CD4-positive, alpha-beta memory T cell (primary cell): ENCODE measurements at places on chromosomes 1 and 21. TPM values are rescaled to one million over a fixed set of nuclear protein-coding genes. Genes with fewer than 3 reads are reported as not detected.
A peak's percentile ranks its signal among the peaks of the same experiment; 100 is the strongest.

- no peak for DNase-seq
- H3K27me3 ChIP-seq = no peaks in the 10 kb centered on the region
- H3K27ac ChIP-seq = no peak overlapping the region
These were observed 37.3 kb upstream of the ZSWIM5 start for GRCh38 chr1:45243476-45244343.

DNA sequence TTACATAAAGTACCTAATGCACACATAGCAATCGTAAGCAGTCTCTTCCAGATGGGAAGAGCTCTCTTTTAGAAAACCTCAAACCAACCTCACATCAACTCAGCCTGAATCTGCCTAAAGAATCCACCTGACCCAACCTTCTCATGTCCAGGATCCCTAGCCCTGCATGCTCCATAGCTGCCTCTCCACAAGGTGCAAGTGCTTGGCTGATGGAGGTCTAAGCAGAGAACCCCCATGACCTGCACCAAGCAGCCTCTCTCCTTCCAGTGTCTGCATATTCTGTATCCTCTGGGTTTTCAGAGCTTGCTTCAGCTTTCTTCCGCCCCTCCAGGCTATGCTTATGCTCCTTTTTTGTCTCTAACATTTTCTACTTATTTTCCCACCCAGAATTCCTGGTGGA, 2.5 kb downstream of the LY9 start:
- no peaks in the 10 kb centered on the region for H3K27me3 ChIP-seq
- peaks cover 10% of the 10 kb centered on the region for H3K36me3 ChIP-seq
- peak overlapping the region; percentile 49 for H3K4me3 ChIP-seq
- DNase-seq = no peak

- no peaks in the 10 kb centered on the region for H3K4me1 ChIP-seq
- H3K4me3 ChIP-seq = no peak overlapping the region
- peak; percentile 13 for DNase-seq
- H3K27ac ChIP-seq = no peak overlapping the region
- no peaks in the 10 kb centered on the region for H3K36me3 ChIP-seq
These were observed 26.1 kb downstream of the CACNA1S start for GRCh38 chr1:201085902-201086735.

- H3K4me3 ChIP-seq = no peak overlapping the region
- H3K27ac ChIP-seq = no peak overlapping the region
- H3K36me3 ChIP-seq = no peaks in the 10 kb centered on the region
- H3K27me3 ChIP-seq = no peaks in the 10 kb centered on the region
- DNase-seq = no peak
These were observed 70.5 kb downstream of the LRRC8C start for GRCh38 chr1:89703469-89703868.

DNA sequence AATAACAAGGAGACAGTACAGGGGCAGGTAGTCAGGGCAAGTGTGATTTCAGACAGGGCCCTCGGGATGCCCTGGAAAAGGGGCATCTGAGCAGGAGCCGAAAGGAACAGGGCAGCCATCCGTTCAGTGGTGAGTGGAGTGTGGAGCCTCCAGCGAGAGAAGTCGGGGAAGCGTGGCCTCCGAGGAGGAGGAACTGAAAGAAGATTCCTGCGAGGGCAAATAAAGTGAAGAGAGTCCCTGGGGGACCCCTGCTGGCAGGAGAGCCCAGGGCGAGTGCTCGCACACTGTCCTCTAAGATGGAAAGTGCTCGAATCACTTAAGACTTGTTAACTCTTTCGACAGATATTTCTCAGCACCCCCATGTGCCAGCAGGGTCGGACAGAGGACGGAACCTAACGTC, 3.5 kb upstream of the UTS2 start:
- no peak overlapping the region for H3K27ac ChIP-seq
- H3K36me3 ChIP-seq = no peaks in the 10 kb centered on the region
- H3K27me3 ChIP-seq = no peaks in the 10 kb centered on the region
- no peaks in the 10 kb centered on the region for H3K4me1 ChIP-seq
- no peak overlapping the region for H3K4me3 ChIP-seq
- no peak for DNase-seq

DNA sequence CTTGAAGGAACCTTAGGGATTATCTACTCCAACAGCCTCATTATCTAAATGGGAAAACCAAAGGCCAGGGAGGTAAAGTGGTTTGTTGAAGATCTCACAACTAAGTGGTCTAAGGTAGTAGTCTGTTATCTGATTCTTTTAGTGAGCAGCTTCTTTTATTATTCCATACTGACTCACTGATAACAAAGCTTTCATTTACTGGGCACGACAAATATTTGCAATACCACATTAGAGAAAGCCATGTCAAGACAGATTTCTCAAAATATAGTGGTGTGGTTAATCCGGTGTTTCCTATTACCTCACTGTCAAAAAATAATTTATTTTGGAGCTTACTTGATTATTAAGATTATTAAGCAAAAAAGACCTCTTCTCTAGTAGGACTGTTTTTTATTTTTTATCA, 369.1 kb downstream of the S1PR1 start:
- H3K27me3 ChIP-seq = no peaks in the 10 kb centered on the region
- no peaks in the 10 kb centered on the region for H3K36me3 ChIP-seq
- H3K27ac ChIP-seq = no peak overlapping the region
- no peak overlapping the region for H3K4me3 ChIP-seq
- no peak for DNase-seq

- no peak overlapping the region for H3K4me3 ChIP-seq
- H3K4me1 ChIP-seq = no peaks in the 10 kb centered on the region
These were observed 113.2 kb downstream of the GLUL start for GRCh38 chr1:182278144-182279054.

DNA sequence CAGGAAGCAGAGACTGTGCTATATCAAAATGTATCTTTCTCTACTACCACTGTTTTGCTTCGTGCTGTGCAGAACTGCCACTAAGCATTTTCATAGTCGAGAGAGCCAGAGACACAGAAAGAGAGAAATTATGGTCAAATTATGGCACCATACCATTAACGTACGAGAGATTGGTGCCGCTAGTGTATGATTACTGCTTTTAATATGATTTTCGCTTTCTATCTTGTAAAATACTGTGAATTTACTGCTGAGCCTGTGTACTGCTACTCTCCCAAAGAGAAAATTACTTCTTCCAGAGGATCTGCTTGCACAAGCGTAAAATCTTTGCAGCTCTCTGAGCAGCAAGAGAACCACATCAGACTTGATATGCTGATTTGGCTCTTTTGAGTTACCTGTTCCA, 71.1 kb upstream of the ZNF281 start:
- H3K4me3 ChIP-seq = no peak overlapping the region
- H3K27me3 ChIP-seq = no peaks in the 10 kb centered on the region
- H3K4me1 ChIP-seq = no peaks in the 10 kb centered on the region
- no peak overlapping the region for H3K27ac ChIP-seq
- DNase-seq = no peak

DNA sequence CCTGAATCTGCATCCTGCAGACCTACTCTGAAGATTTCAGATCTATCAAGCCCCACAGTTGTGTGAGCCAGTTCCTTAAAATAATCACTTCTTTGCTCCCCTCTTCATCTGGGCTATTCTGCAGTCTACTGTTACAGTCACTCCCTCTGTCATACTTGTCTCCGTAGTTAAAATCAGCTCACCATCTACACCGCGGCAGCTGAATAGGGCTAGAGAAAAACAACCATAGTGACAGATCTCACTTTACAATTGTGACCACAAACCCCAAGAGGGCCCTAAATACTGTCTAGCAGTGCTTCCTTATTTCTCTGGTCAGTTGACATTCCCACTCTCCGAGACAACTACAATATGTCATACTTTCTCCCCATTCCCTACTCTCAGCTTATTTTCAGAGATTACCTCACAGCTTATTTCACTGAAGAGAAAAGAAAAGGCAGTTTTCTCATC, 12.9 kb downstream of the DESI2 start:
- no peaks in the 10 kb centered on the region for H3K36me3 ChIP-seq
- no peak for DNase-seq
- no peak overlapping the region for H3K4me3 ChIP-seq

DNA sequence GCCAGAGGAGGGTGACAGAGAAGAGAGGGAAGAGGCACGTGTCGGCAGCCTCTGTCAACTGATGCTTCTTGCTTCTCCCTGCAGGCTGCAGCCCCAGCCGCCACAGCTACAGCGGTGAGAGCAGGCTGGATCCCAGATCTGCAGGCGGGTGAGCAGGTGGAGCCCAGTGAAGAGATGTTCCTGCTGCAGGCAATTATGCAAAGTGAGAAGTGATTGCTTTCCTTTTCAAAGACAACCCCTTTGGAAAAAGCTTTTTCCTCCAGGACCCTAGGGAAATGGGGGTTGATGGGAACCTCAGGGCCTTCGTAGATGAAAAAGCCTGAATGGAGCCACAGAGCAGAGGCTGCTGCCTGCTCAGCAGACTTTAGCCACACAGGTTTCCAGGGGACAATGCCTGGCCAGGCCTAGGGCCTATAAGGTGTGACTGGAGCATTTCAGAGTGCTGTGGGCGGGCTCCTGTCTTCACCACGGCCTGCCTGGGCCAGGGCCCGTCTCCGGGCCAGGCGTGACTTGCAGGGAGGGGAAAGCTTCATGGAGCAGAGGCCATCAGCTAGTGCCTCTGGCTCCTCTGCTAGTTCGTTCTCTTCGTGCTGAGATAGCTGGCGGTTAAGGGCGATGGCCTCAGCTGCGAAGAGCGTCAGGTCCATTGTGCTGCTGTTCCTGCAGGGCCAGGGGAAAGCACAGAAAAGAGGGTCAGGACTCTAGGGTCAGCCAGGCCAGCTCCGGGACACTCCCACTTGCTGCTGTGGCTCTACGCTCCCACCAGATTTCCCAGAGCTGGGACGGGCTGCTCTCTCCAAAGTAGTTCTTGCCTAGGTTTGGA, 6.9 kb upstream of the KNCN start:
- H3K36me3 ChIP-seq = peaks cover 9% of the 10 kb centered on the region
- H3K27me3 ChIP-seq = no peaks in the 10 kb centered on the region
- H3K27ac ChIP-seq = no peak overlapping the region
- no peaks in the 10 kb centered on the region for H3K4me1 ChIP-seq

GRCh38 chr1:170701962-170702361, 38.0 kb downstream of the PRRX1 start:
- H3K27me3 ChIP-seq = no peaks in the 10 kb centered on the region
- H3K4me3 ChIP-seq = no peak overlapping the region
- no peaks in the 10 kb centered on the region for H3K4me1 ChIP-seq
- no peaks in the 10 kb centered on the region for H3K36me3 ChIP-seq
- no peak for DNase-seq

GRCh38 chr1:33502726-33503125, 30.3 kb downstream of the ZSCAN20 start:
- DNase-seq = no peak
- no peaks in the 10 kb centered on the region for H3K36me3 ChIP-seq
- H3K27me3 ChIP-seq = no peaks in the 10 kb centered on the region
- no peak overlapping the region for H3K27ac ChIP-seq
- H3K4me1 ChIP-seq = no peaks in the 10 kb centered on the region

DNA sequence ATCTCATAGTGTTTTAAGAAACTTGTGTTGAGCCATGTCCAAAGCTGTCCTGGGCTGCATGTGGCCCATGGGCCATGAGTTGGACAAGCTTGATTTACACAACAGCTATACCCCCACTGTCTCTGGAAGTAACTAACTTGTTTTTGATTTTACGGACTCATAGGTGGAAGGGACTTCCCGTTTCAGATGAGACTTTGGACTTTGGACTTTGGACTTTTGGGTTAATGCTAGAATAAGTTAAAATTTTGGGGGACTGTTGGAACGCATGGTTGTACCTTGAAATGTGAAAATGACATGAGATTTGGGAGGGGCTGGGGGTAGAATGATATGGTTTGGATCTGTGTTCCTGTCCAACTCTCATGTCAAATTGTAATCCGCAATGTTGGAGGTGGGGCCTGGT, 52.6 kb upstream of the ZSWIM5 start:
- H3K36me3 ChIP-seq = no peaks in the 10 kb centered on the region
- no peak overlapping the region for H3K27ac ChIP-seq
- no peaks in the 10 kb centered on the region for H3K4me1 ChIP-seq
- no peak overlapping the region for H3K4me3 ChIP-seq
- DNase-seq = no peak
- H3K27me3 ChIP-seq = no peaks in the 10 kb centered on the region

- H3K27me3 ChIP-seq = no peaks in the 10 kb centered on the region
- DNase-seq = no peak
- H3K4me3 ChIP-seq = no peak overlapping the region
- no peak overlapping the region for H3K27ac ChIP-seq
These were observed 80.4 kb upstream of the SPATA6 start for GRCh38 chr1:48552420-48552819.

GRCh38 chr1:201530741-201531531, 8.0 kb upstream of the NAV1 start:
- H3K4me3 ChIP-seq = no peak overlapping the region
- no peak for DNase-seq
- no peaks in the 10 kb centered on the region for H3K4me1 ChIP-seq
- no peaks in the 10 kb centered on the region for H3K36me3 ChIP-seq
- no peaks in the 10 kb centered on the region for H3K27me3 ChIP-seq

GRCh38 chr1:48002142-48002541, 5.0 kb upstream of the TRABD2B start:
- no peak overlapping the region for H3K4me3 ChIP-seq
- H3K27ac ChIP-seq = no peak overlapping the region
- H3K27me3 ChIP-seq = peaks cover 5% of the 10 kb centered on the region
- no peaks in the 10 kb centered on the region for H3K36me3 ChIP-seq
- H3K4me1 ChIP-seq = no peaks in the 10 kb centered on the region
- no peak for DNase-seq

GRCh38 chr21:44317241-44317782, 17.5 kb downstream of the PFKL start:
- no peaks in the 10 kb centered on the region for H3K27me3 ChIP-seq
- H3K4me3 ChIP-seq = no peak overlapping the region
- no peak for DNase-seq
- no peak overlapping the region for H3K27ac ChIP-seq

- peak within 1 kb of the TSS; percentile 96 for H3K27ac ChIP-seq
- DNase-seq = peak; percentile 80
- no peaks in the 10 kb centered on the region for H3K27me3 ChIP-seq
These were observed at the start of gene IRF2BP2 for GRCh38 chr1:234610061-234610665. Gene IRF2BP2, minus strand, starts transcription at chr1:234610178. Its CDS starts 684 bp downstream, at chr1:234609494.

DNA sequence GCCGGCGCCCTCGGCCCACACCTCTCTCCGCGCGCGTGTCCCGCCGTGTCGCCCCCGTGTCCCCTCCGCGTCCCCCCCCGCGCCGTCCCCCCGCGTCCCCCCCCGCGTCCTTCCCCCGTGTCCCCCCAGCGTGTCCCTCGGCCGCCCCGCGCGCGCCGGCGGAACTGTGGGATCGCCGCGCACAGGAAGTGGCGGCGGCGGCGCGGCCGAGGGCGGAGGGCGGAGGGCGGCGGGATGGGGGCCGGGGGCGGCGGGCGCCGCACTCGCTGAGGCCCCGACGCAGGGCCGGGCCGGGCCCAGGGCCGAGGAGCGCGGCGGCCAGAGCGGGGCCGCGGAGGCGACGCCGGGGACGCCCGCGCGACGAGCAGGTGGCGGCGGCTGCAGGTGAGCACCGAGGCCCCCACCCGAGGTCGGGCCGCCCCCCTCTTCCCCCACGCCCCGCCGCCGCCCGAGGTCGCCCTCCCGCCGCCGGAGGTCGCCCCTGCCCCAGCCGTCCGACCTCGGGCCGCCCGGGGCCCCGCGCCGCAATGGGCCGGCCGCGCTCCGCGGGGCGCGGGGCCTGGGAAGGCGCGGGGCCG, at the start of gene AGPAT3:
AGPAT3 (plus strand) TSS at position 262 of the 578 bp plus-strand sequence. CDS start 94,459 bp downstream, outside the sequence.
- H3K36me3 ChIP-seq = peaks cover 10% of the 10 kb centered on the region
- H3K4me3 ChIP-seq = peak within 1 kb of the TSS; percentile 69
- no peaks in the 10 kb centered on the region for H3K27me3 ChIP-seq

RIPPLY3 gene
- not detected for total RNA-seq

CELA3A gene
- not detected for total RNA-seq

ESRRG gene
- total RNA-seq = not detected

SYPL2 gene
- not detected for total RNA-seq

ANGPTL1 gene
- total RNA-seq = not detected

MLLT11 gene
- total RNA-seq = 4.9 TPM

ANKRD45 gene
- not detected for total RNA-seq
